Daoy (cell line): ENCODE measurements at places on chromosomes 6 and 20.
A peak's percentile ranks its signal among the peaks of the same experiment; 100 is the strongest.

DNA sequence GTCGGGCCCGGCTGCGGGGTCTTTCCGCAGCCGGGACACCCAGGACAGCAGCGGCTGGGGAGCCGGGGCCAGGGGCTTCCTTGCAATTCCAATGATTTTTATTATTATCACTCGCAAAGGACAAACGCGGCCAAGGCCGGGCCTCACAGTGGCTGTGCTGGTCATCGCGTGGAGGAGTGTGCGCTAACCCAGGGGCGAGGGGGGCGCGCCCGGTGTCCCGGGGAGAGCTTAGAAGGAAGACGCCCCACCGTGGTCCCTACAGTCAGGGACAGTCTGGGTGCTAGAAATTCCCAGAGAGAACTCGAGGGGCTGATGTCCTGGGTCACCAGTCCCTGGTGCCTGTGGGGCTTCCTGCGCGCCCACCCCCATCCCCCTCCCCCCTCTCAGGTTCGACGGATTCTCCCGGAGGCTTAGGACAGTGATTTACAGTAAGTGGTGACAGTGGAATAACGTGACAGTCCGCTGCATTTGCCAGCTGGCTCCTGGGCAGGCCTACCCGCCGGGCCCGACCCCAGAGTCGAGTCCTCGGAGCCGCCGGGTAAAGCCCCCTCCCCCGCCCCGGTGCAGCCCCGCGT, 9.5 kb downstream of the FOXC1 start:
- no peak for DNase-seq

GRCh38 chr6:33692078-33692759, 19.3 kb downstream of the UQCC2 start:
- DNase-seq = peak; percentile 46

DNA sequence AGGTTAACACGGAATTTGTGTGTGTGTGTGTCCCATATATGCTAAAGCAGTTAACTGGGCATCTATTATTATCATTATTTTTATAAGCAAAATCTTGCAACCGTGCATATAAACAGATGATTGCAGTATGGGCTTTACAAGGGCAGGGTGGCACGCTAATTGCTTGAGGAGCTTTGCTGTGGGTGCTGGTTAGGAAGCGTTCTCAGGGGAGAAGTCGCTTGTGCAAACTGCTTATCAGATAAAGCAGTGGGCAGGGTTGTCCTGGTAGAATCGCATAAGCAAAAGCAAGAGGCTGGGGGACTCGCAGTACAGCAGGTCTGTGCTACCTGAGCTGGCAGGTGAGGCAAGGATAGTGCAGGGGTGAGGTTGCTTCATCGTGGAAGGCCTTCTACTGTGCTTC, 9.7 kb upstream of the CCN6 start:
- peak; percentile 6 for DNase-seq

DNA sequence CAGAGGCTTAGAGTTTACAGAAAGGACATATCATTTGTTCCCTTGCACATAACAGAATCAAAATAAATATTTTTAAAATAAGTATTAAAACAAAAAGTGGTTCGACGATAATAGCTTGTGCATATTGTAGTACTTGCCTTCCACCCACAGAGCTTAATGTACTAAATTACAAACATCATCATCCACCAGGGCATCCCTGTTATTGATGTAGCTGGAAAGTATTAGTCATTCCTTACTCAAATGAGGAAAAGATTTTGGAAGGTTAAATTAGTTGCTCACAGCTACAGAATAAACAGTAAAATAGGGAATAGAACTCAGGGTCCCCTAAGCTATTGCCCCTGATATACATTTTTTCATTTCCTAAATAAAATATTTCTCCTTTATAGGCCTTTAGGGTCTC, 150.3 kb downstream of the PTPRK start:
- peak; percentile 7 for DNase-seq

- DNase-seq = no peak
Measured at GRCh38 chr20:50243610-50244351, 53.2 kb downstream of the CEBPB start.

- no peak for DNase-seq
Measured at GRCh38 chr20:61815678-61816077, 250.0 kb downstream of the TAF4 start.

GRCh38 chr6:13072686-13073347, 255.5 kb downstream of the TBC1D7 start:
- DNase-seq = no peak

- DNase-seq = no peak
Measured at GRCh38 chr6:114581293-114581692, 238.5 kb upstream of the HS3ST5 start.

DNA sequence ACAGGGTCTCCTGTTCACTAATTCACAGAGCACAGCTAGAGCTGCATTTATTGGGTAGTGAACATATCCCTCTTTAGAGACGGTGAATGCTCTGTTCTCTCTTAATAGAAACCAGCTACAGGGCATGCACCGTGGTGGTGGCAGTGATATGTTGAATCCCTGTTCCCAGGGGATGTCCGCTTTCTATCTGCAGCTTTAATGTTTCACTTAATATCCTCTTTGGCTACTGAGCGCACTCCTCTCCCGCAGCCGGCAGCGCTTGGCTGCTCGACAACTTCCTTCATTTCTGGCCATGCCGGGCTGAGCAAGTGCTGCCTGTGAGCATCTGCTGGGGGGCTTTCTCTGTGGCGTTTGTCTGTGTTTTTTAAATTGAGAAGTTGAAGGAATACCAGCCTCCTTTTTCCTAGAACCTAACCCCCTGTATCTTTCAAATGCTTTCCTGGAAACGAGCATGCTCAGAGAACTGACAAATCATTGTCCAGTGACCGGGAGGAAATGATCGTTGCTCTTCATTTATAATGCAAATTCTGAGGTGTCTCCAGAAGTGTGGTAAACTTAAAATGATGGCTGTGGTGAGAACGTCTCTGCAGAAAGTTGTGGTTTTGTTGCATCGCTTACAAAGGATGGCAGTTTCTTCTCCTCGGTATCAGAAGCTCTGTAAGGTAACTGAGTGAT, 297.9 kb downstream of the UTRN start:
- DNase-seq = no peak

GRCh38 chr20:1964659-1965405, 29.0 kb downstream of the PDYN start:
- DNase-seq = no peak

GRCh38 chr6:36984581-36985416, 1.2 kb downstream of the MTCH1 start:
- peak; percentile 80 for DNase-seq

- peak; percentile 36 for DNase-seq
Measured at GRCh38 chr6:34115403-34115795, 30.5 kb downstream of the GRM4 start.

GRCh38 chr6:22250486-22250885, 46.4 kb downstream of the PRL start:
- DNase-seq = no peak

DNA sequence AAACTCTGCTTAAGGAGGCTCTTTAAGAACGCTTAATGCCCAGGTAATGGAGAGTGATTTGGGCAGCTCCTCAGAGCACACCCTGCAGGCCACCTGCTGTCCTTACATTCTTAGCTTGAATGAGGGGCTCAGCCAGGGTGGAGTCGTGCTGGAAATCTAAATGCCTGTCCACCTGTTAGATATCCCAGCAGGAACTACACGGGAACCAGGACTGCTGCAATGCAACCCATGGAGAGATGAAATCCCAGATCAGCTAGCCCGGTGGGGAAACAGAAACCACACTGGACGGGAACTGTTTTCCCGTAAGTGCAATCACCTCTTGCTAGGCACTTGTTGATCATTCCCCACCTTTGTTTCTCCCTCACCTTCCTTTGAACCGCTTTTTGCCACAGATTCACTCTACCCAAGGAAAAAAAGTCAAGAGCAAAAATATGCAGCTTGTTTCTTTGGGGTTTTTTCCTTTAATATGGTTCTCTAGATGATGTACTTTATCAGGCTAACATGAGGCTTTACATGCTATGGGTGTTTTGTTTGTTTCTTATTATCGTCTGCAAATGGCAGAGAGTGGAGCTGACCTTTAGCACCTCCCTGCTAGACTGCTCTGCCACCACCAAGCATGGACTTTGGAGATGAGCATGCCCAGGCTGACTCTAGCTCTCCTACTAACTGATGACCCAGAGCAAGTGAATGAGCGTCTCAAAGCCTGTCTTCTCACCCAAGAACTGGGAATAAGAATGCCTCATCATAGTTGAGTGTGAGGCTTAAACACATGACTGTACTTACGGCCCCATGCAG, 125.9 kb upstream of the TNFAIP3 start:
- DNase-seq = no peak

DNA sequence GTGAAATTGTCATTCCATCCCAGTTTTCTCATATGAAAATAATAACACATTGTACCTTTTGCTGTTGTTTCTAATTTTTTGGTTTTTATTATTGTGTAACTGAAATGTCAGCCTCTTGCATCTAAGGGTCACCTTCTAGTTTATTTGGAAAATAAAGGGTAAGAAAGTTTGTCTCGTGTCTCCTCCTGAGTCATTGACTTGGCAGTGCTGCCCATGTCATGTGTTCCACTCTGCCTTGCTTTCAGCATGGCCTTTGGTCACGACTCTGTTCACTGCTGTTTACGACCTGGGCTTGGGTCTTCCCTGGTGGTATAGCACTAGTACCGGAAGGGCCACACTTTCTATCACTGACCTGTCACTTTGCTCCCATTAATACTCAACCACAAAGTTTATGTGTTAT, 171.4 kb upstream of the RSPO3 start:
- DNase-seq = no peak

DNA sequence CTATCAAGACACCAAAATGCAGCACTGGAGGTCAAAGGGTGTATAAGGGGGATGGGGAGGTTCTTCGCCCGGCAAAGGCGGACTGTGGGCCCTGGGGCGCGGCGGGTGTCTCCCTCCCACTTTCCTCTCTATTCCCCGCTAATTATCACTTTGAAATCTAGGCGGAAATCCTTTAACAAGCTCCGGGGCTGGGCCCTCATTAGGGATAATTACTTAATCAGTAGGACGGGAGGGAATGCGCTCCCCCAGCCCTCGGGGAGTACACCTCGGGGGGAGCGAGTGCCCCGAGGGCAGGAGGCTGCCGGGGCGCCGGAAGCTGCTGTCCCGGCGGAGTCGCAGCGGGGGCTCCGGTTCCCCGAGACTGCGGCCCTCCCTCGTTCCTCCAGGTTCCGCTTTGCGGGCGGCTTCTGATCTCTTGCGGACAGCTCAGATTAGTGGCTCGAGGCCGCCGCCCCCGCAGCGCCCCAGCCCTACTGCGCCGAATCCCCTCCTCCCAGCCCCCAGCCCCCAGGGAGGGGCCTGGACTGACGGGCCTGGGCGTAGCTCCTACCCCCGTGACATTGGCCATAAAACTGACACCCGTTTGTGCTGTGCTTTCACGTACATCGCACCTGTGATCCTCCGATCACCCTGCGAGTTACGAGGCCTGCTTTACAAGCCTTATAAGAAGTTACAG, 14.7 kb downstream of the MUCL3 start:
- DNase-seq = peak; percentile 55

- DNase-seq = no peak
Measured at GRCh38 chr6:131967948-131968347, 16.8 kb upstream of the CCN2 start.

GRCh38 chr6:15518057-15518456, 144.8 kb downstream of the DTNBP1 start:
- DNase-seq = no peak

GRCh38 chr6:23218751-23219150, 649.4 kb downstream of the HDGFL1 start:
- DNase-seq = no peak
